ENCODE measurements at places on chromosomes 1 and 21.

GRCh38 chr1:53600561-53600960, 138.4 kb downstream of the GLIS1 start:
- DNase-seq: peak; percentile 38

GRCh38 chr1:170664093-170664827, at the start of gene PRRX1:
Gene PRRX1 (plus strand): TSS chr1:170664131. CDS start chr1:170664219, 88 bp downstream.
- peak; percentile 38 for DNase-seq

DNA sequence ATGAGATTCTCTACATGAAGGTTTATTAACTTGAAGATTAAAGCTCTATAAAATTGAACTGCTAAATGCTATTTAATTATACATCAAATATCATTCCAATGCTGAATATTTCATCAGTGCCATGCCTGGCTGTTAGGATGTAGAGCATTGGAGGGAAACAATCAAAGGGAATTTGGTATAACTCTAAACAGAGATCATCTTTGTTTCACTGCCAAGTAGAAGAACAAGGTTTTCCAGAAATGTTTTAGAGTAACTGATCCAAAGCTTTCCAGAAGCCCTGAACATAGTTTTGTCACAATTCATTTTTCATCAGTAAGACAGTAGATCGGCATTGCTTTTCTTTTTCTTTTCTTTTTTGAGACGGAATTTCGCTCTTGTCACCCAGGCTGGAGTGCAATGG, 5.9 kb upstream of the DSTYK start:
- DNase-seq: no peak

DNA sequence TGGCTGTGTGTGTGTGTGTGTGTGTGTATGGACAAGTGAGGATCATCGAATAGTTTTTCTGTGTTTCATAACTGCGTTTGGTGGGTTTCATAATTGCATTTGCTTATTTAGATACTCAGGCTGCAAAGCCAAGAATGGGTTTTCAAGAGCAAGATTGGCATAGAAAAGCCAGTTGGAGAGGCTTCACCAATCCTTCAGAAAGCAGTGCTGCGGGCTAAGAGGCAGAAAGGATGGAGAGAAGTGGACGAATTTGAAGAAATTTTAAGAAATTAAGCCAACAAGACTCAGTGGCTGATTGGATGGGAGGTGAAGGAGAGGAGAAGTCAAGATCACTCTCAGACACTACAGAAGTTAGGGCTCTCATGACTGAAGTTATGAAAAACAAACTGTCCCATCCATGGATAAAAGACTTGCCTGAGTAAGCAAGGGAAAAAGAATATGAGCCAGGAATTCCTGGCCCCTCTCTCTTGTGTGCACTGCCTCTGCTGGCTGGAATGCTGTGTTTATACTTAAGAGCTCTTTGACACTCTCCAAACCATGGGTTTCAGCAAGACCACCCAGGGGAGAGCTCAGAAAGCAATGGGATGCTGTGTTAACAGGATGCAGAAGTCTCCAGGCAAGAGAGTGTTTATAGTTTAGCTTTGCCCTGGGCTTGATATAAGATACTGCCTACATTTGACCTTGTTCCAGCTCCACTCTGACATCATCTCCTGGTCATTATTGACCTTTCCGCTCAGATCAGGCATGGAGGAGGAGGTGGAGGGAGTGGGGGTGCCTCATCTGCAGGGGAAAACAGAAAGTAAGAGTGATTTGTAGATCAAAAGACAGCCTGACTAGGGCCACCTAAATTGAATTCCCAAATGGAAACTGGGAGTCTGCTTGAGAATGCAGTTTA, 232.0 kb upstream of the PLXNA2 start:
- no peak for DNase-seq

DNA sequence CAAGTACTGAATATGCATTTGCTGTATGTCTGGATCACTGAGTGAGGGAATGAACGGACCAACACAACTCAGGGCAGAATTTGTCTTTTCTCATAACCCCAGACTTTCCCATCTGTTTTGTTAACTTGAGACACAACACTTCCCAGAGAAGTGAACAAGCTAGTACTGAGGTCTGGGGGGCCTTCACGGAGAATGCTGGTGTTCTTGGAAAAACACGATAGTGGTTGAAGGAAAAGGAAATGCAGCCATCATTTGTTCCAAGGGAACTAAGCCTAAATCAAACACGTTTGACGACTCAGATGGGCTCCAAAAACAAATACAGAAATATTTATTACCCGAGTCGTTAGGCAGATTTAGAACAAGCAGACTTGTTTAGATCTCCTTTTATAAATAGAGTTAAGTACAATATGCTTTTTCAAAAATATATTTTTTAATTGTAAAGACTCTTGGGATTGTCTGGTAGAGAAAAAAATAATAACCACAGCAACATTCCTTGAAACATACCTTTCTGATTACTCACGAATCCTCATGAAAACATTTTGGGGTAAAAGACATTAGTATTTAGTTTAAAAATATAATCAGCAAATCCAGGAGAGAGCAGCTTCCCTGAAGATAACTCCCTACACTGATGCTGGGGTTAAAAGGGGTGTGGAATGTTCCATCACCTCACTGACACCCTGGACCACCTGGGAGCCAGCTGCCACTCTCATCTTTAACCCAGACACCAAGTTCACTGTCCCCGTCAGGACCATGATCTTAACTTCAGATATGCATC, 427.7 kb upstream of the RUNX1 start:
- DNase-seq: no peak

DNA sequence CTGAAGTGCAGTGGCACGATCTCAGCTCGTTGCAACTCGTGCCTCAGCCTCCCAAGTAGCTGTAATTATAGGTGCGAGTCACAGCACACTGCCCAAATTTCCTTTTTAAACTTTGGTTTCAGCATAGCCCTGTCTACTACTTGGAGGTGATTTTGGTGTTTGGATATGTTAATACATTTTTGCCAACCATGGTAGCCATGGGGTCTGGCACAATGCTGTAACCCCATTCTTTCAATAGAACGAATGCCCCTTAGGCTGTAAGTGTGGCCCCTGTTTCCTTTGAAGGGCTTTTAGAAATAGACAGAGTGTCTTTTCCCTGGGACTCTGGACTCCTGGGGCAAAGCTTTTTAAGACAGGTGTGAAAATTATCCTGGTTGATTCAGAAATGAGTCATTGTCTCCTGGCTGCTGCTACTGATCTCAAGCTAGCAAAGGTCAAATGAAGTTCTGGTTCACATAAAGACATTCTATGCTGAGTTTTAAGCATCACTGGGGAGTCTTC, 141.1 kb upstream of the RUNX1 start:
- no peak for DNase-seq

- DNase-seq: no peak
Observed at GRCh38 chr1:1593834-1594601, 5.9 kb downstream of the FNDC10 start.

DNA sequence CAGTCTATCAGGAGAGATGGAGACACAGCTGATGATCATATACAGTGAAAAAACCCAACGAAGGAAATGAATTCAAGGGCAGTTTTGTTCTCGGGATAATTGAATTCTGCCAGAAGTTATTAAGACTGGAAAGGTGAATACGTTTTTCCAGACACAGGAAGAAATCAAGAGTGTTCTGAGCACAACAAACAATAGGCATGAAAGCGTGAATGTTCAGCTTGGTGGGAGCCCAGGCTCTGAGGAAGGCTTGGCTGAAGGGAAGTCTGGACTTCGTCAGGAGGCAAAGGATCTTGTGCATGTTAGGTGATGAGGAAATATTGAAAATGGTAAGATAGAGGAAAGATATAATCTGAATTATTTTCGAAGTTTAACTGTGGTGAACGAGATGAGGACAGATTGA, 50.4 kb downstream of the CYYR1 start:
- DNase-seq: no peak

DNA sequence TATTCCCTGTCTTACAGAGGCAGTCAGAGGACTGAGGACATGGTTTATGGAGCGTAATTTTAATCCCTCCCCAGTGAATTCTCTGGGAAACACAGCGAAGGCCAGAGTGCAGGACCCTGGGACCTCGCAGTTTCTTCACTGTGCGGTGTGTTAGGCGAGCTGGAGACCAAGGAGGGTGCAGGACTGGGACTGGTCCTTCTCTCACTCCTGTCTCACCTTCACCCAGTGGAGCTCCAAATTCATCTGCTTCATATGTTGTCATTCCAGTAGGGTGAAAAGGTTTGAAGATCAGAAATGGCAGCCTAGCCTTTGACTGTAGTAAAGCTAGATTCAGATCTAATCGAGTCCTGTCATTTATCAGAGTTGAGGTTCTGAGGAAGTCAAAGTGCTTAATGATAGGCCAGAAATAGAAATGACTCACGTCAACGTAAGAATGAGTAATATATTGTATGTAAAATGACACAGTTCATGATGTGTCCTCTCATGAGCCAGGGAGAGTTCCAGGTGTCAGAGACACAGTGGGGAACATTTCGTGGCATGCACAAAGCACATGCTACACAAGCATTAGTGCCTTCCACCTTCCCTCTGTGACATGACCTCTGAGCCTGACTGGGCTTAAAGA, 647.5 kb downstream of the SMYD3 start:
- DNase-seq: no peak

DNA sequence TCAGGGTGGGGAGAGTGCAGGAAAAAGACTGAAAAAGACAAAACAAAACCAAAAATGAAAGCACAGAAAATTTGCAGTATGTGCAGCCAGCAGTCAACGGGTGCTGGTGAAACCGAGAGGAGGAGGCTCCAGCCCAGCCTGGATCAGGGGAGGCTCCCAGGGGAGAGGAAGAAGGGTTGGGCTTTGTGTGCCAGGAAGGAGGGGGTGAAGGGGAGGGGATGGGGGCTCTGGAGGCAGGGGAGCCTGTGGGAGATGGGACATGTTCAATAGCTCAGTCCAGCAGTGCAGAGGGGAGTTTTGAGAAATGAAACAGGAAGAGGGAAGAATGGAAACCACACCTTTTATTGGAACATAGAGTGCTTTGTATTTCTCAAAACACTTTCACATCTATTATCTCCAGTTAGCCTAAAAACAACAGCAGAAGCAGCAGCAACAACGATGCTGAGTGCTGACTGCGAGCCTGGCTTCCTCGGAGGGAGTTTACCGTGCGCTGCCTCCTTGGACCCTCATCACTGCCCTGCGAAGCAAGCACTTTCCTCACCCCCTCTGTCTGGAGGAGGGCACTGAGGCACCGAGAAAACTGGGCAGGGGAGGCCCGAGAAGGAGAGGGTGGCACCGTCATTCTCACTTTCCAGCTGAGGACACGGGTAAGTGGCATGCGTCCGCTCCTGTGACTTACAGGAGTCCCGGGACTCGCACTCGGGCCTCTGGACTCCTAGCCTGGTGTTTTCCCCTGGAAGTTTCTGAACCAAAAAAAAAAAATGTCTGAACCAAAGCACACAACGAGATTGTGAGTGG, 62.9 kb downstream of the MDM4 start:
- peak; percentile 38 for DNase-seq

- DNase-seq: no peak
Observed at GRCh38 chr21:28752131-28752530, 240.5 kb downstream of the LTN1 start.

DNA sequence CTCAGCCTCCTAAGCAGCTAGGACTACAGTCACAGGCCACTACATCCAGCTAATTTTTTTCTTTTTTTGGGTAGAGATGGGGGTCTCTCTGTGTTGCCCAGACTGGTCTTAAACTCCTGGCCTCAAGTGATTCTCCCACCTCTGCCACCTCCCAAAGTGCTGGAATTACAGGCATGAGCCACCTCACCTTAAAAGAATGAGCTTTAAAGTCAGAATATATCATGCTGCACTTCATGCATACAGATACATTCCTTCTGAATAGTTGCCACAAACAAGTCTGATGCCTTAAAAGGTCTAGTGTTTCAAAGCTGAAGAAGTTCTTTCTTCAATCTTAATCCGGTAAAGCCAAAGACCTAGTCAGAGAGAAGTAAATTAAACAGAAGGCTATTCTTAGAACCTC, 23.8 kb upstream of the CPLANE2 start:
- no peak for DNase-seq

GRCh38 chr1:152162792-152163463, 3.9 kb upstream of the RPTN start:
- DNase-seq: no peak

- no peak for DNase-seq
Observed at GRCh38 chr1:205561501-205562203, 57.2 kb downstream of the CDK18 start.

GRCh38 chr1:76627901-76628300, 239.4 kb upstream of the ST6GALNAC5 start:
- DNase-seq: no peak

DNA sequence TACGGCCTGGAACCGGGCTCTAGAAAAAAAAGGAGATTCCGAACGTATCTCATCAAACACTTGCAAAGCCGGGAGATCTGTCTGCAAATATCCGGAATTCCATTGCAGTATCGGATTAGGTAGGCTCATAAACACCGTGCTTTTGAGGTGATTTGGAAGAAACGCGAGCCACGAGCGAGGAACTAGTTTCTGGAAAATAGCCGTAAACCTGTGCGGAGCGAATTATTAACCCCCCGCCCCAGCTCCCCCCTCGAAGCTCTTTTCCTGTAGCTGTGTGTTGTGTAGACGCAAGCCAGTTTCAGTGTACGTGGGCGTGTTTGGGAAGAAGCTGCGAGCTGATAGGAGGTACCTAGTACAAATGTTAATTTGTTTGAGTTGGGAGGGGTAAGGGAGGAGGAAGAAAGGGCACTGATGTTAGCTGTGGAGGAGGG, 1.1 kb downstream of the RALGPS2 start:
- peak; percentile 62 for DNase-seq

- DNase-seq: no peak
Observed at GRCh38 chr1:217527151-217527550, 103.7 kb downstream of the GPATCH2 start.

- DNase-seq: no peak
Observed at GRCh38 chr1:36027766-36028165, 56.1 kb upstream of the TEKT2 start.

GRCh38 chr1:212754680-212755079, 36.9 kb downstream of the NSL1 start:
- DNase-seq: no peak

DNA sequence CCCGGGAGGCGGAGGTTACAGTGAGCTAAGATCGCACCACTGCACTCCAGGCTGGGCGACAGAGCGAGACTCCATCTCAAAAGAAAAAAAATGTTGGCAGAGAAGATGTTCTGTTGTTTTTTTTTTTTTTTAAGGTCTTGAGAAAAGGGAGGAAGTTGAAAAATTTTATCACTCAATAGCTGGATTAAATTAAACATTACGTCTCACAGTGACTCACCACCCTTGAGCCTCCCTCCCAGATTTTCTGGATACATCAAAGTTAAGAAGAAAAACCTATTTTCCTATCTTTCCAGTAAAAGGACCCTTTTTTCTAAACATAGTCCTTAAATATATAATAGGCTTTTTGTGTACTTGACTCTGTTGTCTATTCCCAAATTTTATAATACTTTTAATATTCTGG, 35.5 kb downstream of the IFNAR1 start:
- no peak for DNase-seq

GRCh38 chr1:19400192-19400611, 85.1 kb downstream of the CAPZB start:
- no peak for DNase-seq
